ENCODE measurements at places on chromosomes 5 and 9. TPM values are rescaled to one million over a fixed set of nuclear protein-coding genes. Genes with fewer than 3 reads are reported as not detected.

GRCh38 chr5:72281764-72282499 is 38.1 kb downstream of the MRPS27 start:
- no peak for DNase-seq

DNA sequence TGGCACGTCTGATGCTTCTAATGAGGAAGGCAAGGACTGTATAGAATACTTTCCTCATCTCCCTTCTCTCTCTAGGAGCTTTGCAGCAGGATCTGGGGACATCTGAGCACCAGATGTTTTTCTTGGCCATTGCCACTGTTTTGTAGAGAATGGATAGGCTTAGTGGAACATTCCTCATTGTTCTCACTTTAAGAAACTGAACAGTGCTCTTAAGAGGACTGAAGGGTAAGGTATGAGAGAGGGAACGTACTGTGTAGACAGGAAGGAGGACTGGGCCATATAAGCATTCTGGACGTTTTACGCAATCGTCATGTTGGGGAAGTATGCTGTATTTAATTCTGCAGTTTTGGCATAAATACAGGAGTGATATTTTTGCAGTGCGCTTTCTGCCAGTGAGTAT is 70.6 kb downstream of the SMARCA2 start:
- peak; percentile 36 for DNase-seq

DNA sequence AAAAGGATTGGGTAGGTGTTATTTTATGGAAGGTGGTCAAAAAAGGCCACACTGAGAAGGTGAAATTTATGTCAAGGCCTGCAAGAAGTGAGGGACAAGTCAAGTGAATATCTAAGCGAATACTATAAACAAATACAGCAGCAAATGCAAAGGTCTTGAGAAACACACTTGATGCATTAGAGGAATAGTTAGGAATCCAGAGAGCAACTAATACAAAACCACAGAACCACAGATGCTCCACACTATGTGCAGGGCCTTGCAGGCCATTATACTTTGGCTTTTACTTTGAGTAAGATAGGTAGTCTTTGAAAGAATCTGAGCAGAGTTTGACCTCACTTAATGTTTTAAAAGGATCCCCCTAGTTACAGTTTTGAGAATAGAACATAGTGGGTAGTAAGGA is 4.6 kb downstream of the ZNF622 start:
- no peak for DNase-seq

GRCh38 chr5:122314036-122314435 is 2.0 kb downstream of the SNCAIP start:
- DNase-seq = no peak

DNA sequence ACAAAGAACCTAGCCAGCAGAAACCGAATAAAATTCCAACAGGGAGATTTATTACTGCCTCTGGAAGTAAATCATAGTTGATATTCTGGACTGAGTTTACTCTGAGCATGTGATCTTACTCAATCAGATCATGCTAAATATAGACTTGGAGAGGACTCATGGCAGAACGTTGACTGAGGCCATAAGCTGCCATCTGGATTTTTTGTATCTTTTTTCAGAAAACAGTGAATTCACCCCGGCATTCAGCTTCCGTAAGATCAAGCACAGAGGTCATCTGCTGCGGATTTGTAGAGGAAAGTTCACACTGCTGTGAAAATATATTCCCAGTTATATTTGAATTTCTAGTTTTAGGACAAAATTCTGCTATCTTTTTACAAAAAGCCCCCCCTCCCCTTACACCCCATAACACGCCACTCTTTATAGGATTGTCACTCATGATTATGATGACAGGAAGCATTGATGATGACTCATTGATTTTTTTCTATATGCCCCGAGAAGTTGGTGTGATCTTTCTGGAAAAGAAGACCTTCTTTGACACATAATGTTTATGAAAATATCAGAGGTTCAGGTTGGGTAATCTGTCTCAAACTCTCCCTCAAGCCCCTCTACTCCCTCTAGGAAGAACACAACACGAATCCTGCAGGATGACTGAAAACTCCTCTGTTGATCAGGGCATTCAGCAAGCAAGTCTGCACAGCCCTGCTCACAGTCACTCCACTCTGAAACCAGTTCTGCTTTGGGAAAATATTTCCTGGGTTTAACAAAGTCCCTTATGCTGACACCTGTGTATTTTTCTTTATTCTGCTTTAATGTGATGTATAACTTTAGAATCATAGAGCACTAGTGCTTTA is 70.8 kb downstream of the NXNL2 start:
- no peak for DNase-seq

PRDM9 gene
- total RNA-seq = not detected
